Sciatic nerve (tissue), 2 donors: ENCODE measurements at places on chromosomes 5 and 9.

DNA sequence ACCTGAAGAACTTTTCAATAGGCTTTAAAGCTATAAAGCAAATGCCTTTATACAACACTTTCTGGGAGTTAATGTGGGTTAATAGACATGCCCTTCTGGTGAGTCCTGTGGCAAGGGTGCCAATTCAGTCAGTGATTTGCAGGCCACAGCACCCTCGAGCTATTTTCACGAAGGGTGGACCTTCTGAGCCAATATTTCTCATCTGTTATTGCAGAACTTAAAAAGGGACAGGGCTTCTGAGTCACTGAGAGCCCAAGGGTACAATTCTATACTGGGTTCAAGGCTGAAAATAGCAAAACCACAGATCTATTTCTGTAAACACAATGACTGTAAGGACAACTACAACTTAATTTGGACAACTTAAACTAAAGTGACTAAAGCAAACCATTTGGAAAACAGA is 92.8 kb downstream of the GABRG2 start:
- DNase-seq = no peak

DNA sequence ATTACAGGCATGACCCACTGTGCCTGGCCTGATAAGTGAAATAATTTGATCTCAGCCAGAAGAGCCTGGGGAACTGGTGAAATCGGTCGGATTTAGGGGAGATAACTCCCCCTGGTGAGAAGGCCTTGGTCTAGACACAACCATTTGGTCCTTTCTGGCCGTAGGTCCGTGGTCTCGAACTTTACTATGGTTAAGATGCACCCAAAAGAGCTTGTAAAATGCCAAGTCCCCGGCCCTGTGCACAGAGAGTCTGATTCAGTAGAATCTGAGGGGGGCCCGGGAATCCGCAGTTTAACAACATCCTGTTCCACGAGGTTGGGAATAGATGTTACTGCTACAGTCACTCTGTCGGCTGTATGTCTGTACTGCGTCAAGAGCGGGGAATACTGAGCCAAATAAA is 140.7 kb downstream of the C9orf50 start:
- DNase-seq = no peak

DNA sequence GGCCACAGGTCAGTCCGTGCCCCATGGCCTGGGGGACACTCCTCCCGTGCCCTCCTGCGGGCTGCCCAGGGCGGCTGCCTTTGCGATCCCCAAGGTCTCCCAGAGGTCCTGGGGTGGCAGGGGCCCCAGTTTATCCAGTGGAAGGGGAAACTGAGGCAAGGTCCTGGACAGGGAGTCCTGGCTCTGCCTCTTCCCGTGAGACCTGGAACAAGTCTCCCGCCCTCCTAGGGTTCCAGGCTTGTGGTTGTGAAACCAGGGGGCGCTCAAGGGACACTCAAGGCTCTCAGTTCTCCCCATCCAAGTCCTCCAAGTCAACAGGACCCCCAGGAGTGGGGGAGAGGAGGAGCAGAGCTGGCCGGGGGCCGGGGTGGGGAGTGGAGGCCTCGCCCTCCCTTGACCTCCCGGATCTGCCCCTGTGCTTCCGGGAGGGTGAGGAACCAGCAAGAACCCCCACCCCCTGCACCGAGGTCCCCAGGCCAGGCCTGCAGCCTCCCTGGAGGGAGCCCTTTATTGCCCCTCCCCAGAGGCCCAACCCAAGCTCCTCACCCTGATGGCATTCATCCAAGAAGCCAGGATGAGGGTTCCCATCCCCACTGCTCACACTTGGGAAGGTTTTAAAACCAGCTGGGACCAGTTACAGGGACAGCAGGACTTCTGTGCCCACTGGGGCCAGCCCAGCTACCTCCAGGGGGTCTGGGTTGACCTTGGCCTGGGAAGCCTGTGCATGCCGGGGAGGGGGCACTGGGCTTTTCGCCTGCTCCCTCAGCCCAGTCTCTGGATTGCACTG is 24.7 kb upstream of the TMEM250 start:
- DNase-seq = no peak

DNA sequence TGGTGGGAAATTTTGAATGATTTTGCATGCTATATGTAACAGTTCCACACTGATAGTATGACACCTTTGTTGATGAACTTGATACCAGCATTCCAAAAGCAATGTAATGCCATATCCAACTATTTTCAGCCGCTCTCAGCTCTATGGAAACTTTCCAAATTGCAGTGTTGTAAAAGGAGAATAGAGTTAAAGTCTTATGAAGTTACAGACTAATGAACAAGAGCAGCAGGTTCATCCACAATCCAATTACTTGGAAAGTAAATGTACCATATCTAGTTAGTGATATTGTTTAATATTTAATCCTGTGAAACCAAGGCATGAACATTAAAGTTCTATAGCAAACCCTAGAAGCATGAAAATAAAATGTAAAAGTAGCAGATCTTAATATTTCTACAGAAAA is 418.2 kb downstream of the TUSC1 start:
- no peak for DNase-seq

GRCh38 chr5:39519079-39519478 is 94.3 kb upstream of the DAB2 start:
- no peak for DNase-seq

GRCh38 chr5:137032929-137033328 is 466.2 kb downstream of the SPOCK1 start:
- DNase-seq = no peak
